ENCODE measurements at places on chromosomes 4 and X. TPM values are rescaled to one million over a fixed set of nuclear protein-coding genes. Genes with fewer than 3 reads are reported as not detected.

- no peak for DNase-seq
Observed at GRCh38 chrX:17656035-17656418, 81.3 kb upstream of the SCML1 start.

- DNase-seq: no peak
Observed at GRCh38 chrX:50428174-50428573, 42.5 kb downstream of the DGKK start.

DNA sequence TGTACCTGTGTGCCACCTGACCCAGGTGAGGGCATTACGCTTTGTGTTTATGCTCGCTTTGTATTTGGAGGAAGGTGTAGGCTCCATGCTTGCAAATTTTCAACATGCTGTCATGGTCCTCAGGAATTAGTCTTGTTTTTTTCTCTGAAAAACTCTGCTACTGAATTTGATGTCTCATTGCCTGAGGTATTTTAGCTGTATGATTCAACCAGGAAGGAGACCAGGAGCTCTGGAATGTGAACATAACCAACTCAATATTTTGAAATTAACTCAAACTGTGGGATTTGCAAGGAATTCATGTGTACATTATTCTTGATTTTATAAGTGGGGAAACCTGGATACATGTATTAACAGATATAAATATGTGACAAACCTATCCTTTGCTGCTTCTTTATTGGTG lies 134.1 kb downstream of the SLC4A4 start:
- DNase-seq: no peak

- peak; percentile 69 for DNase-seq
Observed at GRCh38 chr4:152807294-152807829, 27.6 kb downstream of the ARFIP1 start.

- no peak for DNase-seq
Observed at GRCh38 chrX:57453901-57454300, 137.9 kb upstream of the ZXDB start.

GRCh38 chrX:15739886-15740285 lies 1.8 kb downstream of the CA5B start:
- DNase-seq: no peak

DNA sequence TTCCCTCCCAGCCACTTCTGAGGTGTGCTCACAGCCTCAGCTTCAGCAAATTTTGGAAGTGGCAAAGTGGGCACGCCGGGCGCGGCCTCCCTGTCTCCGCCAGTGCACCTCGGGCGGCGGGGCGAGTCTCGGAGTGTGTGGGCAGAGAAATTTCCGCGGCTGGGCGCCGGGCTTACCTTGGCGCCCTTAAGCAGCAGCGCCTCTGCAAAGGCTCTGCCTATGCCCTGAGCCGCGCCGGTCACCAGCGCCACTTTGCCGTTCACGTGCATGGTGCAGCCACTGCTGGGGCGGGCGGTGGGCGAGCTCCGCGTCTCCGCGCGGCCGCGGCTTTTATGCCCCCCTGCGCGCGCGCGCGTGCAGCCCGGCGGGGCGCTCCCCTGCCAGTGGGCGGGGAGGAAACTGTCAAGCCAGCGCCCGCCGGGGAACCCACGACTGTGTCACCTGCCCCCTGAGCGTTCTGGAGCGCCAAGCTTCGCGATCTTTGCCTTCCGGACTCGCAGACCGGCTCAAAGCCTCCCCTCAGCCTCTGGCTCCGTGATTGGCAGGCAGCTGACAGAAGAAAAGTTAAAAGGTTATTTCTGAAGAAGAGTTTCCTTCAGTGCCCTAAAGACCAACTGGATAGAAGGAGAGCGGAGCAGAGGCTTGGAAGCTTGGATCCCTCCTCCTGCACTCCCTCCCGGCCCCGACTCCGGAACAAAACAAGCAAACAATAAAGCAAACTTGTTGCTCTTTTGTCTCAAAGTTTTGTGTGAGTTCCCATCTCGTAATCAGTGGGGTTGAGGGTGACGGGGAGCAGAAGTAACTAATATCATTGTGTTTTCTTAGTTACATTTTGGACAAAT lies at the start of gene HPGD:
TSS of gene HPGD (minus strand) at position 306 of the 842 bp plus-strand sequence. CDS start at position 269, 37 bp downstream.
- peak; percentile 14 for DNase-seq

- no peak for DNase-seq
Observed at GRCh38 chr4:177116161-177116560, 193.5 kb upstream of the NEIL3 start.

DNA sequence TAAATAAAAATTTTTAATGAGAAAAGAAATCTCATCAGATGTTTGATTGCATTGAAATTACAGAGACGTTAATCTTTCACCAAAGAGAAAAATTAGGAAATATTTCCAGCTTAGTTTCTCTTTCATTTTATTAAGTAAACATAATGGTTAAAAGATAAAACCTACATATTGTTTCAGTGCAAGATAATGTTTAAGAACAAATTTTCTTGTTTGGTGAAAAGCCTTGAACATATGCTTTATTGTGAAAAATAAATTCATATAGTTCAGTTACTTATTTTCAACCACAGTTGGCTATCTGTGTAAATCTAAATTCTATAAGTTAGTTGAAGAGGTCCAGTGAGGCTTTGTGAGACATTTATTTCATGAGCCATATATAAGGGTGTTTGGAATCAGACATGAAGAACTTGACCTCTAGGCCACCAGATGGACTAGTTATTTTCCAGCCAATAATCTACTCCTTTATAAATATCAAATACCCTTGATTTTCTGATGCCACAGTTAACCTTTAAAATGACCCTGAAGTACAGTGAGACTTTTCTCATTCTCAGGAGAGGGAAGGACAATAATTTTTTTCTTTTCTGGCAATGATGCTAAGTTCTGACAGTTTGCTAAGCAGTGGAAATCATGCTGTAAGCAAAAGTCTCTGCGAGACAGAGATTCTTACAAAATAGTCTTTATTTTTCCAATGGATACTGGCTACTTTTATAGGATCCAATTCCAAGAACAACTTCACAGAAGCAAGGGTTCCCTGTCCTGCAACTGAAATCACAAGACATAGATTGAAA lies 2.5 kb downstream of the ARSJ start:
- DNase-seq: no peak

DNA sequence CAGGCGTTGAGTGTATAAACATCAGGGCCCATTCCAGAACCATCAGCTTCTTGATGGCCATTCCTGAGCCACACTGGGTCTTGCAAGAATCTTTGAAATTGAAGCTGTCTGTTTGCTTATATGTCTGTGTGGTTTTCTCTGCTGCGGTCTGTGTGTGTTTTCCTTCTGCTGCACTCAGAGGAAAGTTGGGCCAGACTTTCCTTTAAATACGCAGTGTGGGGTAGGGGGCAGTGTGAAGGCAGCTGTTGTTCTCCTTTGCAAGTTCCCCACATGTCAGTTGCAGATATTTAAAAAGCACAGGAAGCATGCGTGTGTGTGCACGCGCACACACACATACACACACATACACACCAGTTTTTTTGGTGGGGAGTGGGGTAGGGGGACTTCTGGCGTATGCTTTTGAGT lies 32.1 kb downstream of the CCKAR start:
- no peak for DNase-seq

- no peak for DNase-seq
Observed at GRCh38 chrX:71616672-71617529, 1.4 kb downstream of the CXCR3 start.

GRCh38 chr4:3527101-3527913 lies 4.9 kb downstream of the LRPAP1 start:
- DNase-seq: no peak

DNA sequence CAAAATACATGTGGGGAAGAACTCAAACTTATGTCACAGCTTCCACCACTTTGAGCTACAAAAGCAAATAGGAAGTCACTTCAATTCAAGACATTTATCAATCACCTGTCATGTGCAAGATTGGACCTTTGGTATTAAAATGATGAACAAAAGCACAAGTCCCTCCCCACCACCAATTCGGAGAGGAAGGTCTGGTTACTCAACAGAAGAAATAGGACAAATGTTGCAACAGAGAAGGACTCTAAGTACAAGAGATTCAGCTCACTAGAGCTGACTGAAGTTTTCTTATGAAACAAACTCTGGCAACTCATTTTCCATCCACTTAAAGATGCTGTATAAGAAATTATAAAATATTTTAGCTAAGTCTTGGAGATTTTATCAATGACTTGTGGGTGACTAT lies 16.0 kb upstream of the MMRN1 start:
- DNase-seq: no peak

DNA sequence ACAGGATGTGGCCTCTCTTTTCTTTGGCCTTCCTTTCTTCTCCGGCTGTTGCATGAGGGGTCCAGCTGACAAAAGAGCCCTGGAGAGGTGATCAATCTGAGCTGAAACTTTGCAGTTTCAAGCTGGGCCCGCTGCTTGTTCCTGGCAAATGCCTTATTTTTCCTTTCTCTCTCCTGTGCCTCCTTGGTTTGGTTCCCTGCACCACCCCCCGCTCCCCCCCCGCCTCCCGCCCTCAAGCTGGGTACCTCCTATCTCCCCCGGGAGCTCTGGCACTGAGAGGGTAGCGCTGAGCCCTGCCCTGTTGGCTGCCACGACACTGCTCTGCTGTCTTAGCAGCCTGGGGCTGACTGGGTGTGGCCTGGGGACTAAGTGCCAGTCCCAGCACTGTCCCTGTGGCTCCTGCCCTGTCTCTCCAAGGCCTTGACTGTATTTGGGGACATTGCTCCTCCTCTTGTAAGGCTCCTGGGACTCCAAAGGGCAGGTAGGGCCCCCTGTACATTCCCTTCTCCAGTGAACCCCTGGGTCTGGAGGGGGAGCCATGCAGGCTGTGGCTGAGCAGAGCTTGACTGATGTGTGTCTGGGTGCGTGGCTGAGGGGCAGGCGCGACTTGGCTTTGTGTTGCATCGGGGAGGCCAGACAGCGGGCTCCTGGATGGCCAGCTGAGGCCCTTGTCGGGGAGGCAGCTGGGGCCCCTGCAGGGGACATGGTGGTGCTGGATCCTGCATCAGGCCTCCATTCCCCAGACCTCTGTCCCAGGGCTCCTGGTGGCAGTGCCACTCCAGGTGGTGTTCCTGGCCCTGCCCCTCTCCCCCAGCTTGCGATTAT lies 1.1 kb downstream of the PLXNA3 start:
- DNase-seq: peak; percentile 44

- peak; percentile 67 for DNase-seq
Observed at GRCh38 chr4:182955411-182955810, 38.2 kb upstream of the DCTD start.

- DNase-seq: peak; percentile 90
Observed at GRCh38 chr4:120517966-120518365, 404.6 kb downstream of the PRDM5 start.

DNA sequence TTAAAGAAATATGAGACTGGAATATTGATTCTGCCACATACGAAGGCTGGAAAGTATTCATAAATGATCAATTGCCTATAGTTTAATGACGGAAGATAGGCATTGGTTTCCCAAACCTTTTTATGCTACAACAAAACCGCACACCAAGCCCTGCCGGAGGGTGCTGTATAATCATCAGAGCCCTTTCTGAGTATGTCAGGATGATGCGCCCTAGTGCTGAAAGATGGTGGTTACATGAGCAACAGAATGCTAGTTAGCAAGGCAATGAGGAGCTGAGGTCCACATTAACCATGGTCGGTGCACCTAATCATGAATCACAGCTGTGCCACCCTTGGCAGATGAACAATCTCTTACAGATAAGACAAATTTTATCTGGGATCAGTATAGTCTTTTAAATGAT lies 491.1 kb downstream of the PACRGL start:
- no peak for DNase-seq

GRCh38 chr4:88104902-88105610 lies 53.4 kb downstream of the ABCG2 start:
- DNase-seq: peak; percentile 81

- DNase-seq: peak; percentile 10
Observed at GRCh38 chrX:154012336-154012991, 7.2 kb downstream of the IRAK1 start.

DNA sequence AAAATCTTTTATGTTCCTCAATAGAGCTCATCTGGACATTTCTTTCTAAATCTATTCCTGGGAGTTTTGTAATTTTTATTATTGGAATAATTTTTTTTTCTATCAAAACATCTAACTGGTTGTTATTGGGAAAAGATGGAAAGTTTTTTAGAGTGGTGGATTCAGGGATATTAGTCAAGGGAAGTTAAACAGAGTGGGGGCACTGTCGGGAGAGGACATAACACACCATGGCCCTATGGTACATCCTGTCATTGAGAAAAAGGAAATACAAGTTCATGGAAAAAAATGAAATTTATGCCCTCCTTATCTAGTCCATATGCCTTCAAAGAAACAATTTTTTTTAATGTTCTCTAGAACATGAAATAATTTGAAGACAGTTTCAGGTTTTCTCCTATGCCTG lies 96.3 kb upstream of the TSPAN5 start:
- no peak for DNase-seq

DNA sequence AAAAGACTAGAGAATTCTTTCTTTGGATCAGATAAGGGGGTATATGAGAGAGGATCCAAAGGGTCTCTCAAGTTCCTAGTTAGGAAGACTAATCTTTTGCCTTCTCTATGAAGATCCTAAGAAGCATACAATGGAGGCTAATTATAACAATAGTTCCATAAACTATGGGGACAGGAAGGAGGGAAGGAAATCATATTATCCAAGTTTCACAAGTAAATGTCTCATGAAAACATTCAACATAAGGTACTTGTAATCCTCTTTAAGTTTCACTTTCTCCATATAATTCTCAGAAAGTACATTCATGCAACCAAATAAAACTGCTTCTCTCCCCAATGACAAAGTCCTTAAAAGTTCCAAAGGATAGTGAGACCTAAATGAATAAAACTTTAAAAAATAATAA lies 27.1 kb downstream of the STX18 start:
- no peak for DNase-seq

DNA sequence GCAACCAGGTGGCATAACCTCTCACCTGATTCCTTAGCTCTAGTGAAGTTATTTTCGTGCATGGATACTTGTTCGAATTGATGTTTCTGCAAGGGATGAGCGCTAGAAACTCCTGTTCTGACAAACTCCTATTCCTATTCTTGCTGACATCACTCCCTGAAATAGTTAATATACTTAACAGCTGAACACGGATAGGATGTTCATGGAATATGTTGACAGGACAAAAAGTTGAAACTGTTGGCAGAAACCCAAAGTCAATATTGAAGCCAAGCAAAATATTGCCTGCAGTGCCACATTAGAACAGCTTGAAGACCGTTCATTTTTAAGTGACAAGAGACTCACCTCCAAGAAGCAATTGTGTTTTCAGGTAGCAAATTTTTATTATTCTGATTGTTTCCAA lies at the start of gene KLKB1:
TSS of gene KLKB1 (plus strand) at position 287 of the 400 bp plus-strand sequence. CDS start 689 bp downstream, outside the sequence.
- DNase-seq: no peak

The INTU gene
- 3.3 TPM for total RNA-seq

The IQCM gene
- total RNA-seq: 0.21 TPM

The MAGEB1 gene
- total RNA-seq: not detected

The F9 gene
- not detected for total RNA-seq

The STS gene
- total RNA-seq: 1.9 TPM

The GRIA3 gene
- total RNA-seq: not detected

The SRPK3 gene
- total RNA-seq: 2.2 TPM

The CENPVL2 gene
- total RNA-seq: not detected
